ENCODE measurements at places on chromosomes 16 and 17.
A peak's percentile ranks its signal among the peaks of the same experiment; 100 is the strongest.

DNA sequence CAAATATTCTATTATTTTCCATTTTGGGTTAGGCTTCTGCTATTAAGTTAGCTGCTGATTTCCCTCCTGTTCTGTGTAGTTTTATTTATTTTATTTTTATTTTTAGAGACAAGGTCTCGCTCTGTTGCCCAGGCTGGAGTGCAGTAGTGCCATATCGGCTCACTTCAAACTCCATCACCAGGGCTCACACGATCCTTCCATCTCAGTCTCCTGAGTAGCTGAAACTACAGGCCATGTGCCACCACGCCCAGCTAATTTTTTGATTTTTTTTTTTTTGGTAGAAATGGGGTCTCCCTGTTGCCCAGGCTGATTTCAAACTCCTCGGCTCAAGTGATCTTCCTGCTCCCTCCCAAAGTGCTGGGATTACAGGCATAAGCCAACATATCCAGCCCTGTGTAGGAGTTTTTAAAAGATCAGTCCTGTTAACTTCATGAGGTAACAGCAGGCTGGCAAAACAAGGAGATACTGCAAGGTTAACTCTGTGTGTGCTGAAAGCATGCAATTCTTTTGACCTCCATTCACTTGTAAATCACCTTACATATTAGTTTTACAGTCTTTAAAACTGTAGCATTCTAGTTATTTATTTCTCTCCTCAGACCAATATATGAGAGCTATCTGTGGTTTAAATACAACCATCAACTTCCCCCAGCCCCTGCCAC is 63.2 kb downstream of the SSH2 start:
- DNase-seq: no peak

- DNase-seq: peak; percentile 52
These were observed 56.4 kb upstream of the SLC25A19 start for GRCh38 chr17:75345514-75346167.

- DNase-seq: no peak
These were observed 228.9 kb downstream of the PMP22 start for GRCh38 chr17:15036238-15036637.

DNA sequence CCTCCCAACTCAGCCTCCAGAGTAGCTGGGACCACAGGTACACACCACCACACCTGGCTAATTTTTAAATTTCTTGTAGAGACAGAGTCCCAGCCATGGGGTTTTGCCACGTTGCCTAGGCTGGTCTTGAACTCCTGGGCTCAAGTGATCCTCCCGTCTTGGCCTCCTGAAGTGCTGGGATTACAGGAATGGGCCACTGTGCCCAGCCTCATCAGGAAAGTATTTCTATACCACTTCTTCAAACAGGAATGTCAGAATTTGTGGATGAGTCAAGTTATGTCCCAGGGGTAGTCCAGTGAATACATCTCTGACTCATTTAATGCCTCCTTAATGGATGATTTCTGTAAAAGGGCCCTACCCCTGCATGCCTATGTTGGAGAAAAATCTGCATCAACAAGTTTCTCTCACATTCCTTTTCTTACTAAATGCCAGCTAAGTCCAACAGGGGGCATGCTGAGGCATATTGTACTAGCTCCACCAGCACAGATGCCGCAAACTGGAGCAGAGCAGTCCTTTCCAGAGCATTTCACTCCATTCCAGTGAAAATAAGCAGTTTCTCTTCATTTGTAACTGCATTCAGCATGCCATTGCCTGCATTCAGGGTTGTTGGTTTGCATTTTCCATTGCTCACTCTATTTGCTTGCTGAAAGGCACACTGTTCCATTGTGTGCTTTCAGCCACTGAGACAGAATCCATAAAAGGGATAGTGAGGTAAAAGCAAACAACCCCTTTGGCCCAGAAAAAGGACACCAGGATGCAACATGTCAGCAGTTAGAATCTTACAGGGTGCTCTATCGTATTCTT is 5.3 kb upstream of the CAVIN1 start:
- peak; percentile 86 for DNase-seq

DNA sequence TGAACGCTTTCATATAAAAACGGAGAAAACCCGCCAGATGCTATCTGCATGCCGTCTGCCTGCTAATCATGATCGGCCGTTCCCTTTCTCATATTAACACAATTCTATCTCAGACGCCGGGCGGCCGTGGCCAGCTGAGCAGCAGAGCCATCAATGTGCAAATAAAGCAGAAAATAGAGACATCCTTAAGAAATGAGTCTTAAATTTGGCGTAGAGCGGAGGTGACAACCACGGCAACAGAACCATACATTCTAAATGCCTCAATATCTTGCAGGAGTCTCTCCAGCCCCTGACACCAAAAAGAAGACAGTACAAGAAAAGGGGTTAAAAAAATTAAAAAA is 2.7 kb upstream of the IRX5 start:
- DNase-seq: peak; percentile 42

Measured in hematopoietic multipotent progenitor cell treated with erythropoietin and hydrocortisone succinate and interleukin-3 and kit ligand, for 6 days (in vitro differentiated cells).